Stimulated activated CD8-positive, alpha-beta memory T cell treated with anti-CD3 and anti-CD28 coated beads, Interleukin-15, amount 100 ng/mL, for 1 hour (primary cell): ENCODE measurements at places on chromosomes 1 and 21.
A peak's percentile ranks its signal among the peaks of the same experiment; 100 is the strongest.

- DNase-seq, result peak; percentile 20
Observed at GRCh38 chr1:18100491-18101063, 7.0 kb upstream of the IGSF21 start.

GRCh38 chr1:228866468-228866867 is 131.2 kb downstream of the RHOU start:
- DNase-seq, result no peak

DNA sequence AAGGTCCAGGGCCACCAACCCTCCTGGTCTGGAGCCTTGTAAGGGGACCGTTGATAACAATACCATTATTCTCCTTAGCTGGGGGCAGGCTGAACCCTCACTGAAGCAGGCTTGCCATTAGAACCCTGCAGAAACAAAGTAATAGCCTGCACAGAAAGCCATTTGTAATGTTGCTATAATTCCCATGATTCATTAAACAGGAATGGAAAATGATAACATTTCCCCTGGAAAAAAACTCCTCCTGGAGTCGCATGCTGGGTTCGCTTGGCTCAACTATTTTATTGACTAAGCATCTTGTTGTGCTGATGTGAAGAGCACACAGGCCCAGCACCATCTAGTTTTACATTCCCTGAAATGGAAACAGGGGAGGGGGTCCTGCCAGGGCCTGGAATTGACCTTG is 155.6 kb upstream of the CSF3R start:
- DNase-seq, result no peak

DNA sequence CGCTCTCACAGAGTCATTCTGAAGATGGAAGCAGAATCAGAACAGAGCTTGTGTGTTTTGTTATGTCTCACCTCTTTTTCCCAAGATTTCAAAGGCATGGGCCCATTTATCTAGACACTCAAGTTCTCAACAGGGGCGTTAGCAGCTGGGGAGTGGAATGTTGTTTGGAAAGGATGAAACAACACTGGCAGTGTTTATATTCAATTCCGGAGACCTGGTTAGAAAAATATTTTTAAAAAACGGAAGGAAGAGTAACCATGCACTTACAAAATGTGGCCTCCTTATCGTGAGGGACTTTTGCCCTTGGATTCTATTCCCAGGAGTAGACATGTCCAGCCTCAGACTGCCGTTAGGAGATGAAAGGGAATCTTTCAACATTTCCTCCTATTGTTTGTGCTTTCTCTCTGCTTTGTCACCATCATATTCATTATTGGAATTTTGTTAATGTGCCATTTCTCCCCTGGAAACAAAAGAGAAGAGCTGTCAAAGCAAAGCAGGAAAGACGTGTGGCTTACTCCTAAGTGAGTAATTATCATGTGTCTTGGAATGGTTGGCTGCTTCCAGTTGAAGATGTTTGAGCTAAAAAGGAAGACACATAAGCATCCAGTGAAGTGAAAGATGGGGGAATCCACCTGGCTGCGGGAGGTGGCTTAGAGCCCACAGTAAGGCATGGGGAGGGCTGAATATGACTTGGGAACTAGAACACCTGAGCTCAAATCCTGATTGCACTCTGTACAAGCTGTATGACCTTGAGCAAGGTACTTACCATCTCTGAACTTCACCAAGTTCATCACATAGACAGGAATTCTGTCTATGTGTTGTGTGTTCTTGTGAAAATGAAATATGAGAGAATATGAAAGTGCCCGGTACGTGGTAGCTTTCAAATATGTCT is 71.7 kb upstream of the JUN start:
- no peak for DNase-seq
